ENCODE measurements at places on chromosomes 3 and 15.

GRCh38 chr3:140883428-140884040, 58.1 kb upstream of the SLC25A36 start:
- no peak for DNase-seq

DNA sequence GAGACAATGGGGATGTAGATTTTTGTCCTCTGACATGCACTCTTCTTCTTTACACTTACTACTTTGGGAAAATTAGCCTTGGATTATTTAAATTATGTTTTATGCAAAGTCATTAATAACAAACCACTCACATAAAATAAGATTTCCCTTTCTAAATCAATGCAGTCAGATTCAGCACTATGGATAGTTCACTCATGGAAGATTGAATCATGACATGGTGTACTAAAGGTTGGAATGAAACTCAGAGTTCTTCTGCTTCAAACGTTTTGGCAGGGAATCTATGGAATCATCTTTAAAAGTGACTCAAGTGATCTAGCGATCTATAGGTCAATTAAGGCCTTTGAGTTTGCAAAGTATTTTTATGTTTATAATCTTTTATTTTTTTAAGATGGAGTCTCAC, 154.3 kb downstream of the KCNMB2 start:
- DNase-seq, result no peak

- no peak for DNase-seq
Observed at GRCh38 chr3:194928227-194928626, 242.5 kb downstream of the FAM43A start.

DNA sequence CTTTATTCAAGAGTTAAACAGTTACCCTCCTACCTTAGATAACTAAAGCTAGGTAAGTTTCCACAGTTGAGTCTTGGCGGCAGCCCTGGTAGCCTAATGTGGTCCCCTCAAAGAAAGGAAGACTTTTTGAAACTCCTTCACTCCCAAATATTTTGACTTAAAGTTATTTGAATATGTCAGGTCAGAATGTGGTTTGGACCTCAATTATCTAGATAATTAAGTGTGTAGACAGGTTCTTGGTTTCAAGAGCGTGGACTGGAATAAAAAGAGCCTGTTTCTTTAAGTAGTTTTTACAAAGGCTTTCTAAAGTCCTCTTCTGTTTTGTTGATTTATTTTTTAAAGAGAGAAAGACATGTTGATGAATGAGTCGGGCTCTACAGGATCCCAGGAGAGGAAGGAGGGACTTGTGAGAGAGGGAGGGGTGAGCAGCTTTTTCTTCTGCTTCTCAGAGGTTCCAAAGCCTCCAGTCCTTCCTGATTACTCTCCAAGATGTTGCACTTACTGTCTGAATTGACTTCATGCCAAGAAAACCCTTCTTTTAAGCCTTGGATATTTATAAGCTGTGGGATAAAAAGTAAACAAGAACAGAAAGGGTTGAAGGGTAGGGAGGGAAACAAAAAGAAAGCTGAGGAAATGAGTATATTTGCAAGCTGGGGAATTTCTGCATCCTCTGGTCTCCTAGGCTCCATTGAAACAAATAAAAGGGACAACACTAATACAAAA, 457.4 kb downstream of the IGSF11 start:
- DNase-seq, result no peak

- DNase-seq, result no peak
Observed at GRCh38 chr15:99268431-99268830, 17.1 kb downstream of the LRRC28 start.

- DNase-seq, result no peak
Observed at GRCh38 chr3:107284612-107285011, 92.6 kb upstream of the CCDC54 start.

GRCh38 chr3:38453075-38453912, at the start of gene ACVR2B:
TSS of gene ACVR2B (plus strand) at chr3:38453890. CDS start at chr3:38454323, 433 bp downstream.
- DNase-seq, result peak; percentile 38
